ENCODE measurements at places on chromosomes 3 and 15. TPM values are rescaled to one million over a fixed set of nuclear protein-coding genes. Genes with fewer than 3 reads are reported as not detected.

DNA sequence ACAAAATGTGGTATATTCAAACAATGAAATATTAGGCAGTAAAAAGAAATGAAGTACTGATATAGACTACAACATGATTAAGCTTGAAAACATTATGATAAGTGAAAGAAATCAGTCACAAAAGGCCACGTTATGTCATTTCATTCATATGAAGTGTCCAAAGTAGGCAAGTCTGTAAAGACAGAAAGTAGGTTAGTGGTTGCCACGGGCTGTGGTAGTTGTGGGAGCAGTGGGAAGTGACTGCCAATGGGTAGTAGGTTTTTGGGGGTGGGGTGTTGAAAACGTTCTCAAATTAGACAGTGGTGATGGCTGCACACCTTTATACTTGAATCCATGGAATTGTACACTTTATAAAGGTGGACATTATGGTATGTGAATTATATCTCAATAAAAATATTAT lies 12.1 kb downstream of the GALNT15 start:
- DNase-seq = no peak
- H3K4me3 ChIP-seq = no peak overlapping the region
- H3K36me3 ChIP-seq = no peaks in the 10 kb centered on the region
- H3K4me1 ChIP-seq = no peaks in the 10 kb centered on the region

DNA sequence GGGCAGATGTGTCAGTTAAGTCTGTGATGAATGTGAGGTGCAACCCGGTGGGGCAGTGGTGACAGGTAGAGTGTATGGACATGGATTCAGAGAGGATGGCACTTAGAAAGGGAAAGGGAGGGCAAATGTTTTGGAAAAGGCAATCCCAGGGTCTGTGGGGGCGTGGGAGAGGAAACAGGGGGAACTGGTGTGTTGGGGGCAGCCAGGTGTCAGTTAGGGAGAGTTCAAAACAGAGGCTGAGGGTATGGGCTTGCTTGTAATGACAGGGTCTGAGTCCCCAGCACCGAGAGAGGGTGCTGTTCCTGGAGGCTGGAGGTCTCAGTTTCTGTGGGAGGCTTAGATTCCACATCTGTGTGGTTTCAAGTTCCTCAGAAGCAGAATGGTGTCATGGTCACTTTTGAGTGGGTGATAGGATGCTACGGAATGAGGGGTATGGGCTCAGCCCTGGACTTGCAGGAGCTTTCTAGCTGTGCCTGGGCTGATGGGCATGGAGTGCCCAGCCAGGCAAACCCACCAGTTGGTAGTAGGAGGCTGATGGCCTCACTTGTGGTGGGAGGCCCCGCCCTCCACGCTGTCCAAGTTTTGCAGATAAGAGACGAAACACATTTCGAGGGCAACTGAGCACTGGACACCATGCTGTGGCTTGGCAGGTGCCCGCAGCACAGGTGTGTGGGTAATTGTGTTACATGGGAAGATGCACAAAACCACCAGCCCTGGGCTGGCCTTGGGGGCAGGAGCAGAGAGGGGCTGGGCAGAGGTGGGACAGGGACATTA lies 209.4 kb downstream of the RPLP1 start:
- H3K4me1 ChIP-seq = no peaks in the 10 kb centered on the region
- no peak overlapping the region for H3K27ac ChIP-seq
- no peak overlapping the region for H3K4me3 ChIP-seq
- no peak for DNase-seq

DNA sequence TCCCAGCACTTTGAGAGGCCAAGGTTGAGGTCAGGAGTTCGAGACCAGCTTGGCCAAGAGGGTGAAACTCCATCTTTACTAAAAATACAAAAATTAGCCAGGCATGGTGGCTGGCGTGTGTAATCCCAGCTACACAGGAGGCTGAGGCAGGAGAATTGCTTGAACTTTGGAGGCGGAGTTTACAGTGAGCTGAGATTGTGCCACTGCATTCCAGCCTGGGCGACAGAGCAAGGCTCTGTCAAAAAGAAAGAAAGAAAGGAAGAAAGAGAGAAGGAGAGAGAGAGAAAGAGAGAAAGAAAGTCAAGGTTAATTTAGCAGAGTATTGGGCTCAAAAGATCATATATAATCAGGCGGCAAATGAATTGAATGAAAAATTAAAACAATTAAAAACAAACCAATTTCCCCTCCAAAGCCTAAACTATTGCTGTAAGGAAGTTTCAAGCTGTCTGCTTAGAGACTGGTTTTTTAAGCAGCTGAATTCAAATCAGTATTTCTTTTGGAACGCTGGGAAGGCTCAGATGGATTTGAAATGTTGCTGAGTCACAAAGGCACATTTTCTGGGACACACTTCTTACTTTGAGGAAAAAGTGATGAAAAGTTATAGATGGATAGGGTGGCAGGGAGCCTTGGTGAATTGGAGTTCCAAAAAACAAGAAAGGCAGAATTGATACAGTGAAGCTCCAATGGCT lies 81.3 kb upstream of the BHLHE40 start:
- no peaks in the 10 kb centered on the region for H3K4me1 ChIP-seq
- no peaks in the 10 kb centered on the region for H3K27me3 ChIP-seq
- no peak overlapping the region for H3K4me3 ChIP-seq
- H3K27ac ChIP-seq = peak overlapping the region; percentile 25
- no peak for DNase-seq

DNA sequence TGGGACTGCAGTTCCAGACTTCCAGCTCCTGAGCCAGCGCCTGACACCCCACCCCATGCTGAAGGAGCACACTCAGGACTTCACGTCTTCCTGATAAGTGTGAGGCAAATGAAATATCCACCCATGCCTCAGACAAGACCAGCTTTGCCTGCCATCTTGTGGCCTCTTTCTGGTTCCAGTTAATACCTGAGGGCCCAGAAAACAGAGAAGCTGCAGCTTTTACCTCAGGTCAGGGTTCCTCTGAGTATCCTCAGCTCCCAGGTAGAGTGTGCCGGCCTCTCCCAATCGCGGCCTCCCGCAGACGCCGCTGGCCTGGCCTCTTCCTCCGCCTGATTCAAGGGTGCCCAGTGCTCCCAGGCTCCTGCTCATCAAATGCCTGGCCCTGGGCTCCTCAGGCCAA lies 5.1 kb upstream of the KLHL6 start:
- DNase-seq = peak; percentile 46
- H3K27me3 ChIP-seq = no peaks in the 10 kb centered on the region
- H3K4me3 ChIP-seq = no peak overlapping the region
- no peak overlapping the region for H3K27ac ChIP-seq
- H3K36me3 ChIP-seq = no peaks in the 10 kb centered on the region

SMAD6 gene
- total RNA-seq = 26.4 TPM

RBMS3 gene
- total RNA-seq = 31.4 TPM

HIGD2B gene
- total RNA-seq = not detected

- H3K27ac ChIP-seq = peak overlapping the region; percentile 20
- no peak for DNase-seq
- no peaks in the 10 kb centered on the region for H3K36me3 ChIP-seq
- no peak overlapping the region for H3K4me3 ChIP-seq
- H3K27me3 ChIP-seq = no peaks in the 10 kb centered on the region
- peaks cover 12% of the 10 kb centered on the region for H3K4me1 ChIP-seq
These were observed 32.8 kb upstream of the NFKBIZ start for GRCh38 chr3:101816215-101817149.

- no peaks in the 10 kb centered on the region for H3K27me3 ChIP-seq
These were observed 4.6 kb downstream of the STIMATE start for GRCh38 chr3:52892625-52893311.

ST3GAL6 gene
- 15.0 TPM for total RNA-seq

GRCh38 chr3:46851364-46852333 lies 11.6 kb downstream of the MYL3 start:
- H3K27ac ChIP-seq = no peak overlapping the region
- no peak for DNase-seq
- no peaks in the 10 kb centered on the region for H3K27me3 ChIP-seq
- peaks cover 27% of the 10 kb centered on the region for H3K4me1 ChIP-seq
- no peaks in the 10 kb centered on the region for H3K36me3 ChIP-seq

DNA sequence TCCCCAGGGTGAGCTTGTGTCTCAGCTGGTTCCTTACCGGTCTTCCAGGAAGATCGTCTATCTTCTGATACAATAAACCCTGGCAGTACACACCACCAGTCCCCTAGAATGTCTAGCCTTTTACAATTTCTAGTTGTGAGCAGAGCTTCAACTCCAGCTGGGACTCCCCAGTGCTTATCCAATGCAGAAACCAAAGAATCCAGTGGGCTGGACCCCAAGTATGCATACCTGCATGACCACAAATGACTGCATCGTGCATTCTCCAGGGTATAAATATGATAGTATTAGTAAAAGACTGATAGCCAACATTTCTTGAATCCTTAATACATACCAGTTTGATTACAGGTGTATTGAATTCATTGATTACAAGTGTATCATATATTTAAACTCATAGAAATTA lies 176.0 kb downstream of the SATB1 start:
- H3K4me1 ChIP-seq = no peaks in the 10 kb centered on the region
- no peaks in the 10 kb centered on the region for H3K27me3 ChIP-seq
- H3K36me3 ChIP-seq = no peaks in the 10 kb centered on the region
- H3K4me3 ChIP-seq = no peak overlapping the region
- DNase-seq = no peak

DNA sequence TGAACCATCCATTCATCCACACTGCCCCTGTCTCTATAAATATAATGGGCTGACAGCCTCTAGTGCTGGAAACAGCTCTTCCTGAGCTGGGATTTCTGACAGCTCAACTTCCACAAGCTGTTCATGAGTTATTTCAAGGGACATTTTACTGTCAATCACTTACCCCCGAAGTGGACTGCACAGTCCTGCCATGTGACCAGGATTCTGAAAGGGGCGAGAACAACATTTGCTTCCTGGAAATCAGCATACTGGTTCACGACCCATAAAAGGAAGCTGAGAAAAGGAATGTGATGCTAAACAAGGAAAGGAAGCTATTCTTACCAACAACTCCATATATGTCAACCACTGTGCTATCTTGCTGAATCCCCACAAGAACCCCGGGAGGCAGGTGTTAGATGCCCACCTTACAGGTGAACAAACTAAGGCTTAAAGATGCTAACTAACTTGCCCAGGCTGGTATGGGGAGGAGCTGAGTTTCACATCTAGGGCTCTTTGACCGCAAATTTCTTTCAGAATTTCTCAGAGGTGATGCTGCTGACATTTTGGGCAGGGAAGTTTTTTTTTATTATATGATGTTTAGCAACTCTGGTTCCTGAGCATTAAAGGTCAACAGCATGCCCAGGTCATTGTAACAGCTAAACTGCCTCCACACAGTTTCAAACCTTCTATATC lies 16.5 kb upstream of the REC114 start:
- H3K27ac ChIP-seq = no peak overlapping the region
- no peak for DNase-seq
- H3K4me3 ChIP-seq = no peak overlapping the region
- no peaks in the 10 kb centered on the region for H3K36me3 ChIP-seq
- H3K4me1 ChIP-seq = no peaks in the 10 kb centered on the region

IL12A gene
- total RNA-seq = 0.88 TPM

ZNF385D gene
- total RNA-seq = 2.9 TPM

TICRR gene
- 2.3 TPM for total RNA-seq

HHATL gene
- total RNA-seq = not detected

GRCh38 chr3:53478921-53479664 lies 15.3 kb upstream of the CACNA1D start:
- H3K36me3 ChIP-seq = no peaks in the 10 kb centered on the region
- no peak overlapping the region for H3K4me3 ChIP-seq
- no peaks in the 10 kb centered on the region for H3K27me3 ChIP-seq
- peaks cover 16% of the 10 kb centered on the region for H3K4me1 ChIP-seq
- DNase-seq = peak; percentile 25

GRCh38 chr3:55624238-55624637 lies 137.1 kb upstream of the WNT5A start:
- DNase-seq = no peak
- H3K4me1 ChIP-seq = peaks cover 41% of the 10 kb centered on the region
- H3K27me3 ChIP-seq = no peaks in the 10 kb centered on the region
- H3K36me3 ChIP-seq = no peaks in the 10 kb centered on the region

- no peak overlapping the region for H3K27ac ChIP-seq
- no peak overlapping the region for H3K4me3 ChIP-seq
- H3K36me3 ChIP-seq = no peaks in the 10 kb centered on the region
- DNase-seq = no peak
- no peaks in the 10 kb centered on the region for H3K4me1 ChIP-seq
These were observed 51.9 kb upstream of the ATP2B2 start for GRCh38 chr3:10557250-10557649.

PLXNB1 gene
- total RNA-seq = 74.5 TPM

GRCh38 chr15:71612397-71612722 lies 198.0 kb upstream of the NR2E3 start:
- DNase-seq = no peak
- no peaks in the 10 kb centered on the region for H3K27me3 ChIP-seq
- peaks cover 15% of the 10 kb centered on the region for H3K4me1 ChIP-seq
- H3K36me3 ChIP-seq = no peaks in the 10 kb centered on the region
- no peak overlapping the region for H3K27ac ChIP-seq

ZNF860 gene
- 0.80 TPM for total RNA-seq

CFAP100 gene
- total RNA-seq = not detected

CNTN6 gene
- 4.8 TPM for total RNA-seq

GRCh38 chr3:50520849-50521248 lies 17.4 kb upstream of the CACNA2D2 start:
- DNase-seq = no peak
- H3K36me3 ChIP-seq = no peaks in the 10 kb centered on the region
- H3K27ac ChIP-seq = no peak overlapping the region
- H3K27me3 ChIP-seq = peaks cover 4% of the 10 kb centered on the region
- H3K4me3 ChIP-seq = no peak overlapping the region

GRCh38 chr15:96234109-96234892 lies 96.2 kb upstream of the NR2F2 start:
- no peak overlapping the region for H3K27ac ChIP-seq
- H3K4me1 ChIP-seq = no peaks in the 10 kb centered on the region
- no peaks in the 10 kb centered on the region for H3K27me3 ChIP-seq
- no peaks in the 10 kb centered on the region for H3K36me3 ChIP-seq
- DNase-seq = no peak

FEZF2 gene
- total RNA-seq = not detected

GRCh38 chr15:47678040-47678439 lies 39.3 kb upstream of the SEMA6D start:
- H3K4me3 ChIP-seq = no peak overlapping the region
- H3K4me1 ChIP-seq = peaks cover 4% of the 10 kb centered on the region
- H3K27me3 ChIP-seq = peaks cover 4% of the 10 kb centered on the region
- H3K36me3 ChIP-seq = no peaks in the 10 kb centered on the region
- no peak overlapping the region for H3K27ac ChIP-seq
- DNase-seq = no peak

DNA sequence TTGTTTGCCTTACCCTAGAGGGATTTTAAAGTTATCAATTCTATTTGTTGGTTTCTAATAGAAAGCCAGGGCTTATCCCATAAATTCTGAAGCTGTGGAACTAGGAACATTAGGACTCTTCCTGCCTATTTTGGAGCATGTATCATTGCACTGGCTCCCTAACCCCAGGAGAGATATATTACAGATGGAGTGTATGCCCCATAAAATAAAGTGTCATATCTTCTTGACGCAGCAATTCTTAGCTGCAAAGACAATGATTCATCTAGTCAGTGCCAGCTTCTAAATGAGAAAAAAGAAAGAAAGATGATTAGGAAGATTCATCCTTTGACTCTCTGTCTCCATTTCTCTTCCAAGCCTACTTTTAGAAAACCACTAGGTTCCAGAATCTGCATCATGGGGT lies 74.8 kb upstream of the MAGI1 start:
- no peaks in the 10 kb centered on the region for H3K27me3 ChIP-seq
- peaks cover 6% of the 10 kb centered on the region for H3K4me1 ChIP-seq
- no peak for DNase-seq

- no peaks in the 10 kb centered on the region for H3K4me1 ChIP-seq
- H3K4me3 ChIP-seq = no peak overlapping the region
- DNase-seq = no peak
- no peak overlapping the region for H3K27ac ChIP-seq
These were observed 75.4 kb downstream of the PPM1L start for GRCh38 chr3:160831401-160831800.

- no peaks in the 10 kb centered on the region for H3K36me3 ChIP-seq
- no peak overlapping the region for H3K27ac ChIP-seq
- H3K4me1 ChIP-seq = no peaks in the 10 kb centered on the region
- no peak overlapping the region for H3K4me3 ChIP-seq
- no peak for DNase-seq
These were observed 34.2 kb downstream of the FBXO45 start for GRCh38 chr3:196602673-196603072.

Data from hepatocyte (in vitro differentiated cells).